Uterine smooth muscle cell (primary cell): ENCODE measurements at places on chromosomes 2 and 18. TPM values are rescaled to one million over a fixed set of nuclear protein-coding genes. Genes with fewer than 3 reads are reported as not detected.

Gene CDH2
- 46.3 and 107 TPM in 2 replicates for total RNA-seq

Gene ZNF236
- 10.5 and 11.8 TPM in 2 replicates for total RNA-seq

Gene DIPK1C
- total RNA-seq, result not detected in 2 replicates

Gene TEX44
- total RNA-seq, result not detected in 2 replicates

Gene MYOM1
- 0.22 and 0.62 TPM in 2 replicates for total RNA-seq

Gene COL3A1
- 841 and 1,747 TPM in 2 replicates for total RNA-seq

Gene CHN1
- 5.4 and 10.8 TPM in 2 replicates for total RNA-seq

Gene HSPE1
- 140 and 252 TPM in 2 replicates for total RNA-seq

Gene NBAS
- 92.4 and 147 TPM in 2 replicates for total RNA-seq

Gene ACKR3
- total RNA-seq, result 0.25 TPM in 1 of 2 replicates, not detected in the other

Gene NEUROD1
- not detected in 2 replicates for total RNA-seq

Gene ASPRV1
- 0.11 and 0.12 TPM in 2 replicates for total RNA-seq

Gene RGPD4
- not detected in 2 replicates for total RNA-seq

Gene DNER
- total RNA-seq, result 0.55 and 2.6 TPM in 2 replicates

Gene CCDC195
- total RNA-seq, result not detected in 2 replicates

Gene DNAH7
- 0.77 and 1.4 TPM in 2 replicates for total RNA-seq

Gene CD207
- not detected in 2 replicates for total RNA-seq

Gene RASGRP3
- total RNA-seq, result 0.62 and 2.9 TPM in 2 replicates

Gene HOXD12
- 0.33 and 0.37 TPM in 2 replicates for total RNA-seq

Gene REG1B
- total RNA-seq, result not detected in 2 replicates

Gene MROH2A
- not detected in 2 replicates for total RNA-seq

Gene OSBPL6
- 3.6 and 5.9 TPM in 2 replicates for total RNA-seq

Gene REG3G
- total RNA-seq, result not detected in 2 replicates

Gene MYO5B
- total RNA-seq, result under 0.01 and 0.11 TPM in 2 replicates

Gene IL1A
- total RNA-seq, result 0.12 and 0.22 TPM in 2 replicates

Gene OTOF
- under 0.01 and 0.66 TPM in 2 replicates for total RNA-seq

Gene ALKAL2
- not detected in 2 replicates for total RNA-seq

Gene C1QL2
- not detected in 2 replicates for total RNA-seq

Gene TUBB8B
- not detected in 2 replicates for total RNA-seq

Gene GKN2
- not detected in 2 replicates for total RNA-seq

Gene SP5
- total RNA-seq, result not detected in 2 replicates

Gene DCDC2C
- total RNA-seq, result 0.37 TPM in 1 of 2 replicates, not detected in the other

Gene RAX
- total RNA-seq, result not detected in 2 replicates
